ENCODE measurements at places on chromosomes 5 and 9.

- DNase-seq: no peak
Observed at GRCh38 chr5:83991566-83992224, 271.0 kb upstream of the HAPLN1 start.

GRCh38 chr5:21573416-21574314, 1279.5 kb downstream of the CDH12 start:
- DNase-seq: no peak

GRCh38 chr5:7878381-7878873, 9.5 kb downstream of the MTRR start:
- peak; percentile 19 for DNase-seq

GRCh38 chr9:89806371-89807100, 201.7 kb downstream of the GADD45G start:
- no peak for DNase-seq

DNA sequence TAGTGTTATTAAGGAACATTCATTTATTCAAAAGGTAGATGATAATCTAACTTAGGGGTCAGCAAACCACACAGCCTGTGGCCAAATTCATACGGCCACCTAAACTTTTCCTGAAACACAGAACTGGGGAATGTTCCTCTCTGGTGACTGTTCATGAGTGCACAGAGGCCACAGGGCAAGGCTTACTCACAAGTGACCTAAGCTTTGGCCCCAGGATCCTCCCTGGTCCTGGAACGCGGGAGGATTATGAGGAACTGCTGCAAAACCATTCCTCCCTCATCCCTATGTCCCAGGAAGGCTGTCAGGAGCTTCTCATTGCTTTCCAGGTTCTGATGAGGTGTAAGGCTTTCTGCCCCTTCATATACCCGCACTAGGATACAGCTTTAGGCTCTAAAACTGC, 397.6 kb downstream of the SEMA5A start:
- no peak for DNase-seq

DNA sequence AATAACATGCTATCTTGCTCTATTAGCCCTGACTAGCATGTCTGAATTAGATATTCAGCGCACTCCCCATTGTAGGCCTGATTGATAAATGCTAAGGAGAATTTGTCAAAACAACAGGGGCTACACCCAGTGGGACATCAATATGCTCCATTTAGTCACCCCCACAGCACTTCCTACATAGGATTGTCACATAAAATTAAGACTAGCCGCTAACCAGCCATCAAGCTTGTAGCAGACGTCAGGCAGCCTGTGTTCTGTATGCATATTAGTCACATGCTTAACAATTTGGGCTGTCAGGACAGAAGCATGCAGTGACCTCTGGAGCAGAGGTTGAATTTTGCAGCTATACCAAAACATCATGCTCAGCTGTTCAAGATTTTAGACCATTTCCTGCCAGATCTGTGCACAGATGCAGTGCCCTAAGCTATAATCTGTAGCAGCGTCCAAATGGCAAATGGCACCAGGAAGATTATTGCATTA, 197.4 kb upstream of the ISL1 start:
- DNase-seq: no peak

GRCh38 chr5:1652873-1653697, 129.3 kb upstream of the LPCAT1 start:
- DNase-seq: no peak

GRCh38 chr5:96067251-96067650, 105.6 kb upstream of the ELL2 start:
- no peak for DNase-seq

DNA sequence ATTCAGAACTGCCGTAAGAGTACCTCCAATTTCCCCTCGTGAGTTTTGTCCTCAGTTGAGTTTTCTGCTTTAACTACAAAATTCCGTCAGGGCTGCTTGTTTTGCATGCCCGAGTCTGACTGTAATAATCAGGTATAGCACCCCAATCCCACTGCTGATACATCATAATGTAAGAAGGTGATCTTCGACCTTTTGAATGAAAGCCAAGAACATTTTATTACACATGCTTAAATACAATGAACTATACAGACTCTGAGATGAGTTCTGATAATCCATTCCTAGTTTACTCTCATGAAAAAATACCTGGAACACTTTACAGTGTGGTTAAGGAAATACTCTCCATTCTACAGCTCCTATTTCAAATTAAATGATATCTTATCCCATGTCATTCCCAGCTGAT, 49.2 kb upstream of the TSLP start:
- no peak for DNase-seq

- no peak for DNase-seq
Observed at GRCh38 chr5:138605254-138605972, 30.2 kb upstream of the HSPA9 start.

DNA sequence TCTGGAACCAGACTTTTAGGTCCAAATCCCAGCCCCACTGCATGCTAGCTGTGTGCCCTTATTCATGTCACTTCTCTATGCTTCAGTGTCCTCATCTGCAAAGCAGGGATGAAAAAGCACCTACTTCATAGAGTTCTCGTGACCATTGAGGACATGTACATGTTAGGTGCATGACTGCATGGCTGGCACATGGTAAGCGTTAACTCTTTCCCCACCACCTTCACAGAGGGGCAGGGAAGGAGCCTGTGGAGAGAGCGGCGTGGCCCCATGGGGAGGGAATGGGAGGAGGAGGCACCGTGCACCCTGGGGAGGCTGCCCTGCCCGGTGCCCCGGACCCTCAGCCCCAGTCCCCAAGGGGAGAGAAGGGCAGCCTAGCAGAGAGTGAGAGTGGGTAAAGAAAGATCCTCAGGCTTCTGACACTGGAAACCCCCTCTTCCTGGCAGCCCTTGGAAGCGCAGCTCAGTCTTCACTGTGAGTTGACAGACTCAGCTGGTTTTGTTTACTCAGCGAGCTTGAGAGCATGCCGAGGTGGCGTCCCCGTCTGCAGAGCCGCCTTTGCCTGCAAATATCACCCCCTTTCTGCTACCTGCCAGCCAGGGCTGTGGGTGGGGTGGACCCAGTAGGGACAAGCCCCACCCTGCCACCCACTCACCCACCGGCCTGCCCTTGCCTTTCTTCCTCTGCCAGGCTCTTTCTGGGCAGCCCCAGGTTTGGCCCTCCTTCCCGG, 10.6 kb upstream of the ANGPTL2 start:
- DNase-seq: no peak

GRCh38 chr9:83430681-83431080, 107.5 kb downstream of the FRMD3 start:
- no peak for DNase-seq

GRCh38 chr5:173271419-173271818, 36.4 kb upstream of the NKX2-5 start:
- DNase-seq: no peak

GRCh38 chr5:76689321-76690036, 26.4 kb upstream of the F2R start:
- DNase-seq: peak; percentile 92

DNA sequence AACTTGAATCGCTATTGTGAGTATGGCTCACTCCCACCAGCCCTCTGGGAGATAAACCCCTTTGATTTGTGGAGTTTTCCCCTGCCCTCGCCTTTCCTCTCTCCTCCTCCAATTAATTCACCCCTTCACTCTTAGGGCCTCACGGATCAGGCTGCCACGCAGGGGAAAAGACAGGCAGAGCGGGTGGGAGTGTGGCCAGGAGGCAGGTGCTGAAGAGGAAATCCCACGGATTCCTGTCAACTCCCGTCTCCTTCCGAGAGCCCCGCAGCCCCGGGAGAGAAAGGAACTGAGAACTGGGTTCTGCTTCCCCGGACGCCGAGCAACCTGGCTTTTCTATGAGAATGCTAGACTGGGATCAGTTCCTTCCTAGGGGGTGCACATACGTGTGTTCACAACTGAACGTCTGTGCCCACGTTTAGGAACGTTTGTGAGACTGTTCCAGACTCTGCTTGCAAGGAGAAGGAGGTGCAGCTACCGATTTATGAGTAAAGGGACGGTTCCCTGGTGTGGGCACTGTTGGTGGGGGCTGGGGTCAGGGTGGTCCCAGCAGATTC, 314.5 kb upstream of the TLE4 start:
- no peak for DNase-seq

GRCh38 chr9:137924761-137925369, 47.3 kb downstream of the CACNA1B start:
- no peak for DNase-seq

DNA sequence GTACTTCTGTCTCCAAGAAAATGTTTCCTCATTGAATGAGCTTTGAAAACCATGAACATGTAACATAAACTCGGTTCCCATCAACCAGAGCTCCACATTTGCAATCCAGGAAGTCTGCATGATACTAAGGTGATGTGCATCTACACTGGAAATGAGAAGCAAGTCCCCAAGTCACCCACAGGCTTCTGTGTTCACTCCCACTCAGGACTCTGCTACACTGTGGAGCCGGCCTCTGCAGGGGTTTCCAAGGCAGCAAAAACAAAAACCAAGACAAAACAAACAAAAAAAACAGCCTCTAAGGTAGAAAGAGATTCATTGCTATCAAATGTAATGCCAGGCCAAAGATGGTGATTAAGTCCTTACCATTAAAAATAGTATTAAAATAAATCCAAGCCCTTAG, 593.7 kb downstream of the IRX1 start:
- DNase-seq: no peak

- DNase-seq: no peak
Observed at GRCh38 chr9:137772281-137772873, 105.2 kb upstream of the CACNA1B start.

GRCh38 chr5:172771439-172772111, 580 bp upstream of the DUSP1 start:
- DNase-seq: no peak

- no peak for DNase-seq
Observed at GRCh38 chr5:146388386-146388785, 49.7 kb downstream of the POU4F3 start.

DNA sequence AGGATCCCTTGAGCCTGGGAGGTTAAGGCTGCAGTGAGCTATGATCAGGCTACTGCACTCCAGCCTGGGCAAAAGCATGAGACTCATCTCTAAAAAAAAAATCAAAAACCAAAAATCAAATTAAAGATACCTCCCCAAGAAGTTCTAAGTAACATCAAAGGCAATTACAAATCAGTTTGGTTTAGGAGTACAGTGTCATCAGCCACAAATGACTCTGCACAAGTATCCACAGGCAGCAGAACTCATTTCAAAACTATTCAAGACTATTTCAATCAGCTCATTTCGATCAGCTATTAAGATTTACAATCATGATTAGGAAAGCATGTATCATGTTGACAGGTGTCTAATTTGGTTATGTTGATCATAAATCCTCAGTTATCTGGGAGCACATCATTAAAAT, 19.1 kb downstream of the TRMO start:
- DNase-seq: no peak

DNA sequence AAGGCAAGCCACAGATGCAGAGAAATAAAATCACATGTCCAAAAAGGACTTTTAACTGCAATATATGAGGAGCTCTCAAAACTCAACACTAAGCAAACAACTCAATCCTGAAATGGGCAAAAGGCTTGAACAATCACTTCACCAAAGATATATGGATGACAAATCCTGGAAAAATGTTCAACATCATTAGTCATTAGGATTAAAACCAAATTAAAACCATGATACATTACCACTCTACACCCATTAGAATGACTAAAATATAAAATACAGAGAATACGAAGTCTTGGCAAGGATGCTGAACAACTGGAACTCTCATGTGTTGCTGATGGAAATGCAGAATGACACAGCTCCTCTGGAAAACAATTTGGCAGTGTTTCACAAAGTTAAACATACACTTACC, 277.4 kb downstream of the TLE1 start:
- DNase-seq: no peak

DNA sequence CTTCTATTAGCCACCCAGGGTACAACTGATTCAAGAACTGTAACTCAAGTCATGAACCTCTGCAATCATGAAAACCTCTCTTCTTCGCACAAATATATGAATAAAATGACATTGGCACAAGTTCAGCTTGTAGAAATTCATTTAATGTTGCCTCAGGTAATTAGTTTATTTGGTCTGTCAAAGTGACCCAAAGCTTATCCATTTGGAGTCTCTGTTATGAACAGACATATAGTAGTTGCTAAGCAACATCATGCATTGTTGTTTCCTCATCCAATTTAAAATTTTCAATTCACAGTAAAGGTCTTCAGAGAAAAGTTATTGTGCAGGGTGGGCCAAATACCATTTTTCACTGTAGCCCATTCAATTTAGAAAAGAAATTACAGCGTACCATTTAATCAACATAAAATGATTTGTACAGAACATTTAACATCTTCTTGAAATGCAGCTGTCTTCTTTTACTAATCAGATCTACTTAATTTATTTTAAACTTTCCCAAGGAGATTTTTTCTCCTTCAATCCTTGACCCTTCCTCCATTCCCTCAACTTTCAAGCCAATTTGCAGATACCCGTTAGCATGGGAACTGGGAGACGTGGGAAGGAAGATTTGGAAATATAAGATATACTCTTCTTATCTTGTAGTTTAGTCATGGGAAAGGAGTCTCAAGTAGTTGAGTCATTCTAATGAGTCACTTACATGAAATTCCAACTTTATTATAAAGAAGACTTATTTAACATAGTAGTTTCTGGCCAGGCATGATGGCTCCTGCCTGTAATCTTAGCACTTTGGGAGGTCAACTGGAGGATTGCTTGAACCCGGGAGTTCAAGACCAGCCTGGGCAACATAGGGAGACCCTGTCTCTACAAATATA, 231.3 kb downstream of the ATPSCKMT start:
- peak; percentile 69 for DNase-seq

- no peak for DNase-seq
Observed at GRCh38 chr5:35608881-35609779, 8.5 kb upstream of the SPEF2 start.

DNA sequence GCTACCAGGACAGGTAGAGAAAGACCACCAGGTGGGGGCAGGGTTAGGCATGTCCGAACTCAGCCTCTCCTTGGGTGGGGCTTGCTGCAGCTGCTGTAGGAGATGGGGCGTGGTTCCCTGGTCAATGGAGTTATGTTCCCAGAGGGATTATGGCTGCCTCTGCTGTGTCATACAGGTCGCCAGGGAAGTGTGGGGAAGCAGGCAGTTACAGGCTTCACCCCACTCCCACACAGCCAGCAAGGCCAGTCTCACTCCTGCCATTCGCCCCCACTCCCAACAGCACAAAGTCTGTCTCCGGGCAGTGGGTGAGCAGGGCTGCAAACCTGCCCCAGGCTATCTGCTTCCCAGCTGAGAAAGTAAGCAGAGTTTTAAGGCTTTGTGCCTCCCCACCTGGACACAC, 20.0 kb upstream of the CEP72 start:
- DNase-seq: no peak

- DNase-seq: no peak
Observed at GRCh38 chr5:102139029-102139428, 157.1 kb downstream of the SLCO4C1 start.

DNA sequence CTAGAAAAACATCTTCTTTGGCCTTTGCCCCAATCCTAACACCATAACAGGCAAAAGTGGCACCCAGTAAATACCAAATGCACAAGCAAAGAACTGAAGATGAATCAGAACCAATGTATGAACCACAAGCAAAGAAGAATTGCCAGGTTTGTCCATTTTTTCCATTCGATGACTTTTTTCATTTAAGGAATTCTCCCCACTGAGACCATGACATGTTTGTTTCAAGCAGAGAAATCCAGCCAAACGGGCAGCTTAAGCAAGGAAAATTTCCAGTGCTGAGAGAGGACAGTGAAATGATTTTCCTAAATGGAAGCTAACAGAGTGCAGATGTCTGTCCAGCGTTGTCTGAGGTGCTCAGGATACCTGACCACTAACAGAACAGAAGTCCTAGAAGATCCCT, 203.7 kb downstream of the ADAMTS12 start:
- peak; percentile 51 for DNase-seq

- DNase-seq: no peak
Observed at GRCh38 chr5:114332925-114333324, 28.9 kb upstream of the KCNN2 start.

GRCh38 chr9:105497704-105498103, 49.9 kb downstream of the FSD1L start:
- DNase-seq: no peak
